Foreskin melanocyte (primary cell): ENCODE measurements at places on chromosomes 16 and 17.
A peak's percentile ranks its signal among the peaks of the same experiment; 100 is the strongest.

DNA sequence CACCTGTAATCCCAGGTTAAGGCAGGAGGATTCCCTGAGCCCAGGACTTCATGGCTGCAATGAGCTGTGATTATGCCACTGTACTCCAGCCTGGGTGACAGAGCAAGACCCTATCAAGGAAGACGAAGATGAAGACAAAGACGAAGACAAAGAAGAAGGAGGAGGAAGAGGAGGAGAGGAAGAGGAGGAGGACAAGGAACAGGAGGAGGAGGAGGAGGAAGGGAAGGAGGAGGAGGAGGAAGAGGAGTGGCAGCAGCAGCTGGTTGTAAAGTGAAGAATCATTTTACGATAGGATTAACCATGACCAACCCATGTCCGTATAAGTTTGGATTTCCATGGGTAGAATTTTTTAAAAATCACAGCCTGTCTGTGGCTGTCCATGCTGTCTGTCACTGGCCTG, 316.8 kb upstream of the TNRC6C start:
- DNase-seq = no peak

GRCh38 chr17:49872754-49873377, 25.0 kb upstream of the TAC4 start:
- DNase-seq = no peak

DNA sequence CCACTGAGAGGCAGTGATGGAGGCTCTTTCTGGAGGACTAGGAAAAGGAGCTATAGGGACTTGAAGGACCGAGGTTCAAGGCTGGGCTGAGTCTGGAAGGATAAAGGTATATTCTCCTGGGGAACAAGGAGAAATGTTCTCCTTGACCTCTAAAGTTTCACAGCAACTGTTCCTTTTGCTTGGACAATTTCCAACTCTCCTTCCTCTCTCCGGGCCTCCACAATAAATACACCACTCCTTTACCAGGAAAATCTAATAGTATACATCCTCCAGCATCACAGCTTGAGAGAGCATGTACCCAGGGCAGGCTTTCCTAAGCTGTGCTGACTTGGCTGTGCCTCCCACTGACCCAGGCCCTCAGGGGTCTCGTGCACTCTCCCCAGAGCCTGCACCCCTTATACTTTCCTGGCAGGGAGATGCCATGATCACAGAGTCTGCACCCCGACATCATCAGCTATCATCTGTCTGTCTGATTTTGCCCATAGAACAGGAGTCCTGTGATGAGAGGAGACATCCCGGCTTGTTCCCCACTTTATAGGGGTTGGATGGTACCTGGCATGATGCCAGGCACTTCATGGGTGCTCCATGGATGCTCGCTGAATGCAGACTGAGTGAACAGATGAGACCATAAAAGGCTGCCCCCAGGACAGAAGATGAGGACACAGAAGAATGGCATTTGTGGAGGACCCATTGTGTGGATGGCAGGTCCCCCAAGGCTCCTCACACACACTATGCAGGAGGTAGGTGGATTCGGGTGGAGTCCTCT, 582.6 kb upstream of the CDH5 start:
- DNase-seq = no peak

GRCh38 chr17:78168903-78169793, 767 bp downstream of the SYNGR2 start:
- no peak for DNase-seq

DNA sequence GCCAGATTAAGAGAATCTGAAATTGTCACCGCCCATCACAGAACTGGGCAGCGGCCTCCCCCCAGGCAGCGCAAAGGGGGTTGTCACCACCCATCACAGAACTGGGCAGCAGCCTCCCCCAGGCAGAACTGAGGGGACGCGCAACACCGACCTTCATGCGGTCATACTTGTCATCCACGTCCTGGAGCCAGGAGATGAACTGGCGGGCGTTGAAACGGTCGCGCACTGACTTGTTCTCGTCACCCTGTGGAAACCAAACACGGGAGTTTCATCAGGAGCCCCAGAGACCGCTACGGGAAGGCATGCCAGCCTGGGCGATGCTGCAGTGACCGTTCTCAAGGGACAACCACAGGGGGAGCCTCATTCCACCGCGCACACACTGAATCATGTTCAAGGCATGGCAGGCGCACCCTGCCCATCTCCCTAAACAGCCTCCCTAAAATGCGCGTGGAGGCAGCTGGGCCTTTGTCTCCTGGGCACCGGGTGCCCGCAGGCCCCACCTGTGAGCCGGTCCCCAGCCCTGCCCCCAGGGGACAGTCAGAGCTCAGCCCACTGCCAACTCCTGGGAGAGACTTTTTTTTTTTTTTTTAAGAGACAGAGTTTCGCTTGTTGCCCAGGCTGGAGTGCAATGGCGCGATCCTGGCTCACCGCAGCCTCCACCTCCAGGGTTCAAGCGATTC, 53.3 kb downstream of the ZNF778 start:
- DNase-seq = no peak

DNA sequence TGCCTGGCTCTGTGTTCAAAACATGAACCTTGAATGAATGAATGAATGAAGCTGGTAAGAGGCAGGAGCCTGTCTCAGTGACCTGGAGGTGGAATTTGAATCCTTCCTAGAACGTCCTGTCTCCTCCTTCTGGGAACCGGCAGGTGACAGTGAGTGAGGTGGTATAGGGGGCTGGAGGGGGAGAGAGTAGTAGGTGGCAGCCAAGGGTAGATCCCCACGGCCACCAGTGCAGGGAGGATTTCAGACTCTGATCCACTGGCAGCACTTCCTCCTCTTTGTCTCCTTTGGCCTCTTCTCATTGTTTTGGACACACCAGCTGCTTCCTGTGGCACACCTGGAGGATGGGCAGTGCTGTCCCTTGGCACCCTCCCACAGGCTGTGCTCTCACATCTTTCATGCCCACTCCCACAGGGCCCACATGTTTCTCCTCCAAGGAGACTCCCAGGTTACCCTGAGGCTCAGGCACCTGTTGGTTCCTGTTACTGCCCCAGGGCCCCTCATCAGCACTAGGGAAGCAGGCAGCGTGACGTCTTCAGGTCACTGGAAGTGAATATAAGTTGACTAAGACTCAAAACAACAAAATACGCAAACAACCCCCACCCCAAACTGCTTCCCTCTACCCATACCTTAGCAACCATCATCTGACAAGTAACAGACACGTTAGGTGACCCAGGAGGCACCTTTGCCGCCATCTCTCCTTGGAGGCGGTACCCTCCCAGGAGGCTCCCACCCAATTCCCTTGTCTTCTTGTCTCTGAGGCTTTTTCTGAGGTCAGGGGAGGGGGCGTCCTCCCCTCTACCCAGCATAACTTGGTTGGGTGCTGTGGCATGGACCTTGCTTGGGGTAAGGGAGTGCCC, 84.6 kb downstream of the N4BP1 start:
- no peak for DNase-seq

GRCh38 chr17:37844158-37844976, 79.8 kb upstream of the TBC1D3K start:
- DNase-seq = no peak

GRCh38 chr17:15122857-15123256, 142.3 kb downstream of the PMP22 start:
- no peak for DNase-seq

DNA sequence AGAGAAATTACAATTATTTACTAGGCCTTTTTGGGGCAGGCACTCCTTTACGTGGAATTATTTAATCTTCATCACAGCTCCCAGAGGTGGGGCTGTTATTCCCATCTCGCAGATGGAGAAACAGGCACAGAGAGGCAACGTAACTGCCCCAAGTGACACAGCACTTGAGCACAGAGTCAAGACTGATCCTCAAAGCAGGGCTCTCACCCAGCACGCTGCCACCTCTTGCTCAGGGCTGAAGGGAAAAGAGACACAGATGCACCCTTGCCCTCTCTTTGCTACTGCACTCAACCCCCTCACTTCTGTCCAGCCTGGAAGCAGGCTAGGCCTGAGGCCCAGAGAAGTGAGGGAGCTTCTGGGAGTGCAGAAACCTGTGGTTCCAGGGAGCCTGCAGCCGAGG, 4.4 kb downstream of the ADAM11 start:
- no peak for DNase-seq

GRCh38 chr17:22512506-22512905, 820.2 kb downstream of the KCNJ18 start:
- DNase-seq = no peak

GRCh38 chr16:65961476-65962143, 404.9 kb upstream of the CDH5 start:
- no peak for DNase-seq

- no peak for DNase-seq
These were observed 24.3 kb downstream of the CENPV start for GRCh38 chr17:16328997-16329396.

GRCh38 chr17:35584061-35584460, 3.1 kb upstream of the AP2B1 start:
- DNase-seq = no peak

GRCh38 chr16:59878479-59878878, 1144.4 kb upstream of the GOT2 start:
- DNase-seq = no peak

- DNase-seq = no peak
These were observed 8.1 kb upstream of the DNASE1 start for GRCh38 chr16:3646348-3646920.

DNA sequence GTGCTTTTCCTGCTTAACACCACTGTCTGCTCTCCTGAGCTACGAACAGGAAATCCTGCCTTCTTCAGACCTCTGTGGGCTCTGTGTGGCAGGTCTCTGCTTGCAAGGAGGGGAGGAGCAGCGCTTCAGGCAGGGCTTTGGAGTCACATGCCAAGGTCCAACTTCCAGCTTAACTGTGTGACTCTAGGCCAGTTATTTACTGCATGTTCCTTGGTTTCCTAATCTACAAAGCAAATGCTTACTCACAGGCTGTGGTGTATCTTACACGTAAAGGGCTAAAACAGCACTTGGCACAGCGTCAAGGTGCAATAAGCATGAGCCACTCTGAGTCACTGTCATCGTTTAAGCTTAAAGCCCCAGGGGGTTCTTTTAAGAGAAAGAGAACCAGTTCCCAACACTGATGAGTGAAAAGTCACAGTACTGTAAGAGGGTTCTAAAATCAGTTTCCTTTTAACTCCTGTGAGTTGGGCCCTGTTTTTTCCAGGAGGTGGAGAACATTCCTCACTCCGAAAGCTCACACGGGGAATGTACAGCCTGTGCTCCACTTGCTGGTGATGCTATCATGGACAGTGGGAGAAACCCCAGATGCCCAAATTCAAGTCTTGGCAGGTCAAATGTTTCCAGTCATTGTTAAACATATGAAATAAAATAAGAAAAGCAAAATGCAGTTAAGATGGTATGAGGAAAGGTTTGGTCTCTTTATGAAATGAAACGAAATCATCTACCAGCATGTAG, 54.1 kb upstream of the BCAR1 start:
- DNase-seq = peak; percentile 96

DNA sequence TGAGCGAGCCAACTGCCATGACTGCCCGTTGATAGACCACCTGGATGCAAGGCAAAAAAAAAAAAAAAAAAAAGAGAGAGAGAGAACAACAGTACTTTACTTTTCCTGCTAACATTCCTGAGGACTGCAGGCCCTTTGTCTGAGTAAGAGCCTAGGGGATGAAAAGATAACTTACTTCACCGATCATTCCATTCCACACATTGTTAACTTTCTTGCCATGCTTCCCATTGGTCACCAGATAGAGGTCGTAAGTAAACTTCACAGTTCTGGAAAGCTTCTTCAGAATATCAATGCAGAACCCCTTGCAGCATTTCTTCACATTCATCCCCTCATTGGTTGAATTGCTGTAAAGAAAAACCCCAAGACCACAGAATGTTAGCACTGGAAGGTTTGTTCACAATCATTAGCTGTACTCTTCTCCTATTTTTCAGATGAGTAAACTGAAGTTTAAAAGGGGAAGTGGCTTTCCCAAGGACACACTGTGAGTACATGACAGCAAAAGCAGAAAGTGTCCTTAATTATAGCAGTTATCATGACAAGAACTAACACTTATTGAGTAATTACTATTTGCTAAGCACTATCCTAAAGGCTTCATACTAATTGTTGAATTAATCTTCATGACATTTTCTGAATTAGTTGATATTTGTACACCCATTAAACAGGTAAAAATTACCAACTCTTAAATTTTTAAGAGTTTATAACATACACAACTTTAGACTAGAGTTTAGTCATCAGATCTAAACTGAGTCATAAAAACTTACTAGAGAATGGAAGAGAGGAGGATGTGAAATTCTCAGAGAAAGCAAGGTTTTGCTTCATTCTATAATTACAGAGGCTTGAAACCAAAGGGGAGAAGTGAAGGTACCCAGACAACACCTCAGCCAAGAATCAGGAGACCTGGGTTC, 341.2 kb downstream of the GRIN2A start:
- DNase-seq = no peak
